ENCODE measurements at places on chromosomes 2 and 18. TPM values are rescaled to one million over a fixed set of nuclear protein-coding genes. Genes with fewer than 3 reads are reported as not detected.

DNA sequence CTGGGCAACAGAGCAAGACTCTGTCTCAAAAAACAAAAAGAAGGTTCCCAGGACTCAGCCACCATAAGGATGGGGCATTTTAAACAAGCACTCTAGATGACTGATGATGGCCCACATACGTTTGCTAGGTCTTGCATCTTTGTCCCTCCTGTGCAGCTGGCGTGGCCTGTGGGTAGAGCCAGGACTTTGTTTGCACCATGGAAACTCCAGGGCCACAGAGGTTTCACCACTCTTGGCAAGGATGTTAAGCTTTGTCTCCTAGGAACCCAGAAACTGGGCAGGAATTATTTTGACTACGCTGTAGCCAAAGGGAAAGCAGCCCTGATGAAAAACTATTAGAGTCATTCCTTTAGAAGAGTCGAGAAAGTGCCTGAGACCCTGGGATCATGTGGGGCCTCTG lies 75.3 kb upstream of the STPG4 start:
- DNase-seq, result no peak
- no peak overlapping the region for H3K27ac ChIP-seq
- no peak overlapping the region for H3K4me3 ChIP-seq
- H3K4me1 ChIP-seq, result no peaks in the 10 kb centered on the region

- H3K4me1 ChIP-seq, result no peaks in the 10 kb centered on the region
- no peak overlapping the region for H3K27ac ChIP-seq
- no peak for DNase-seq
- peaks cover under 1% of the 10 kb centered on the region for H3K36me3 ChIP-seq
- no peaks in the 10 kb centered on the region for H3K27me3 ChIP-seq
Observed at GRCh38 chr2:108825254-108825653, 38.7 kb downstream of the CCDC138 start.

- no peak overlapping the region for H3K4me3 ChIP-seq
- H3K4me1 ChIP-seq, result no peaks in the 10 kb centered on the region
- H3K36me3 ChIP-seq, result no peaks in the 10 kb centered on the region
- no peak for DNase-seq
- H3K27me3 ChIP-seq, result peaks cover 33% of the 10 kb centered on the region
Observed at GRCh38 chr2:120883607-120884440, 148.2 kb downstream of the GLI2 start.

DNA sequence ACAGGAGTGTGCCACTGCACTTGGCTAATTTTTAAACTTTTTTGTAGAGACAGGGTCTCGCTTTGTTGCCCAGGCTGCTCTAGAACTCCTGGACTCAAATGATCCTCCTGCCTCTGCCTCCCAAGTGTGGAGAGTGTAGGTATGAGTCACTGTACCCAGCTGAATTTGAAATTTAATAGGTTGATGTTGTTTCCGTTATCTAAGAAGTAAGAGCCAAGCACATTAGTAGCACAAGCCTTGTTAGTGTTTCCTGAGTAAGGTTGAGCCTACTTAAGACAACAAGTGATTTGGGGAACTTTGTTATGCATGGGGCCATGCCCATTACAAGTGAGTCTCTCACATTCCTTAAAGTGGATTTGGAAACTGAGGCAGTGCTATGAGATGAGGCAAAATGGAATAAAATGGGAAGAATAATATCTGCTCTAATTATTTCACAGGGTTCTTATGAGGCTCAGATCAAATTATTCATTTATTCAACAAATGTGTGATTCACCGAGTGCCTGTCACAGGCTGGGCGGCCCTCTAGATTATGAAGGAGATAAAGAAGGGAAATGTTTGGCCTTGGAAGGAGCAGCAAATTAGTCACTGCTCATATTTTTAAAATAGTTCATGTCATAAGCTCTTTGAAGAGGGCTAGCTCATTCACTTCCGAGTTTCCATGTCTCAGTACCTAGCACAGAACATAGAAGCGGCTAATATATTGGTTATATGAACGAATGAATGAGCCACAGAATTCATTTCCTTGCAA lies 217.2 kb downstream of the LDLRAD4 start:
- no peaks in the 10 kb centered on the region for H3K4me1 ChIP-seq
- no peak overlapping the region for H3K27ac ChIP-seq
- no peak overlapping the region for H3K4me3 ChIP-seq
- H3K27me3 ChIP-seq, result no peaks in the 10 kb centered on the region
- DNase-seq, result no peak
- no peaks in the 10 kb centered on the region for H3K36me3 ChIP-seq

DNA sequence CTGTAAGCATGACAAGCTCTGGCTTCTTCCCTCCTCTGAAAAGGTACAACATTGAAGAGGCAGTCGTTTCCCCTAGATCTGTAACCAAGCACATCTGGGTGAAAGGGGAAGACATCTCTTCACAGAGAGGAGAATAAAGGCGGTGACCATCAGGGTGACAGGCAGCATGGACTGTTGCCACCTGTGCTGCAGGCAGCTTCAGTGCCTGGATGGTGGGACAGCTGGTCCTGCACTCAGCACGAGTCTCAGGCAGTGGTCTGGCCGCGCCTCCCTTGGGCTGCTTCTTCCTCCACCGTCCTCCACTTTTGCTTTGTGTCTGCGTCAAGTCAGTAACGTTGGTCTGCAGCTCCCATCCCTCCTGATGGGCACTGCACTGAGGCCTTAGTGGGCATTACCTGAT lies 264.4 kb downstream of the NEDD4L start:
- peaks cover 2% of the 10 kb centered on the region for H3K36me3 ChIP-seq
- peaks cover 39% of the 10 kb centered on the region for H3K4me1 ChIP-seq
- no peak overlapping the region for H3K27ac ChIP-seq
- no peak overlapping the region for H3K4me3 ChIP-seq

DNA sequence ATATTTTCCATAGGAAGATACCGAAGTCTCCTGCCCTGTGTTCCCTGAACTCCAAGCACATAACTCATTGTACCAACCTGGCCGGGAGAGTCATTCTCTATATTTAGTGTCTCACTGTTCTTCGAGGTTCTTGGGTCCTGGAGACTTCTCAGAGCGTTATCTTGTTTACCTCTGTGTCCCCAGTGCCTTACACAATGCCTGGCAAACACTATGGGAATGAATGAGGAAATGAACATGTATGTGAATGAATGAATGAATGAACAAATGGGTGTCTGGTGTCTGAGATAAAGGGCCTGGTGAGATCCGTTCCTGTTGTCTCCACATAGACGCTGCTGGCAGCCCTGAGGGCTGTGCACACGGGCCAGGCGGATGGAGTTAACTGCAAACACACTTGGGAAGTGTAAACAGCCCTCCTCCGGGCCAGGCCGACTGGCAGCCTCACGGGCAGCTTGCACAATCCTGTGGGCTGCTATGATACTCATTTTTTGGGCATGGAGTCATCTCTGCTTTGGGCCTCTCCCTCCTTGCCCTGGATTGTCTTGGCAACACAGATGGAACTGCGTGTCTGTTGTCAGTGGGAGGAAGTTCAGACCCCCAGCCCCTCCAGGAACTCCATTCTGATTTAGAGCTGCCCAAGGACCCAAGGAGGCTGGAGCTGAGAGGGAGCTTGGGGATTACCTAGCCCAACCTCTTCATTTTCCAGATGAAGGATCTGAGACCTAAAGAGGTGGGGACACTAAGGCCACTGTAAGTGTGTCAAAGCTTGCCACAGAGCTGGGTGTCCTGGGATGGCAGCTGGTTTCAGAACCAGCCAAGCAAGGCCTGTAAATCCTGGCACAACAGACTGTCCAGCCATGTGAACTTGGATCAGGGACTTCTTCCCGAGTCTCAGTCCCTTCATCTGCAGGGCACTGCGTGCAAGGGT lies 124.4 kb downstream of the INHBB start:
- H3K4me1 ChIP-seq, result peaks cover 39% of the 10 kb centered on the region
- H3K27ac ChIP-seq, result peak overlapping the region; percentile 79
- peak; percentile 63 for DNase-seq

DNA sequence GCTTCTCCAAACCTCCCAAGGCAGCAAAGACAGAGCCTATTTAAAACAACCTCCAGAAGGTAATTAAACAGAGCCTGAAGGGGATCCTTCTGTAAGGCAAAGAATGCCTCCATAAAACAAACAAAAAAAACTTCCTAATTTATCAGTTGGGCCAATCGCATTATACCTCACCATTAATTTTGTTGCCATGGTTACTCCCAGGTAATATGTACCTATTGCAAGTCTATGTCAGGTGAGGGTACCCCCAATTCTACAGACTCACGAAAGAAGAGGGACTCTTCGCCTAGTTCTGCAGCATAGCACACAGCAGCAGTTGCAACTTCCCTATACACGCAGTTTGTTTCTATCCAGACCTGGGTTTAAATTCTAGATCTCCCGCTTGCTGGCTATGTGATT lies 38.8 kb downstream of the SFXN5 start:
- DNase-seq, result no peak
- no peaks in the 10 kb centered on the region for H3K4me1 ChIP-seq
- H3K27me3 ChIP-seq, result no peaks in the 10 kb centered on the region

DNA sequence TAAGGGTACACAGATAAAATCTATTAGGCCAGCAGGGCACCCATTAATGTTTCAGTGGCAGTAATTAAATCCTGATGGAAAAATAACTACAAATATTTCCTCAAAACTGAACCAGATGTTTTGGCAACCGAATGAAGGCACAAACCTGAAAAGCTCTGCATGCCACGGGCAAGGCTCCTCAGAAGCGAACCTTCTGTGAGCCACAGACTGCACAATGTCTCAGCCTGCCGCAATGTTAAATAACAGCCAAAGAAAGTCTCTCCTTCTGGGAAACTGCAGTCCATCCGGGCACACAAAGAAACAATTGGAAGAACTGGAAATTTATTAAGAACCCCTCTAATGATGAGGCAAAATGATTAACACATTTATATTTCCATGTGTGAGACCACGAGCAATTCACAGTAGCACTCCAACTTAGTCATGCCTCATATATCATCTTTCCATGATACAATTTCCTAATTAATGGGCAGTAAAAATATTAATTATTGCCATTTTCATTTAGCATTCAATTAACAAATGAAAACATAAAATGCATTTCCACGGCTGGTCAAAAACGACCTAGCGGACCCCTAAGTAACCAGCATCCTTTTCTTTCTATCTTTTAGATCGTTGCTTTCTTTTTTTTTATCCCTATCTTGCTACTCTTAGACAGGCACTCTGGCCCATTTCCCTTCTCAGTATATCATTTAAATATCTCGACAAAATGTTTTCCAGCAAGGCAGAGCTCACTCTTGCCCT lies 237.5 kb downstream of the EPHA4 start:
- no peak overlapping the region for H3K27ac ChIP-seq
- H3K4me1 ChIP-seq, result no peaks in the 10 kb centered on the region
- no peaks in the 10 kb centered on the region for H3K27me3 ChIP-seq
- DNase-seq, result no peak
- H3K4me3 ChIP-seq, result no peak overlapping the region
- no peaks in the 10 kb centered on the region for H3K36me3 ChIP-seq

DNA sequence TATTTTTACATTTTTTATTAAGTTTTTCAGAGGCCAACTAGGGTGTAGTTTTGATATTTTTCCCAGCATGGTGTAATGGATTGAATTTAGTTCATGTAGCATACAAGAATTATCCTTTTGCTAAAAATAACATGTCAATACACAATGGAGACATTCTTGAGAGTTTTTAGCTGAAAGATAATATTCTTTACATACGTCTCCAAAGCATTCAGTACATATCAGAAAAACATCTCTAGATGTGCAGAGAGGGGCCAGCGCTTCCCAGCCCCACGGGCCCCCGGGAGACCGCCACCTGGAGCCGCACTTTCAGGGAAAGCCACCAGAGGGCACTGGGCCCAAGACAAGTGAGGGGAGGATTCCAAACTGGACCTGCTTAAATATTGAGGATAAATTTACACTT lies 499.4 kb downstream of the GALR1 start:
- H3K4me3 ChIP-seq, result no peak overlapping the region
- H3K36me3 ChIP-seq, result no peaks in the 10 kb centered on the region
- H3K27me3 ChIP-seq, result no peaks in the 10 kb centered on the region
- H3K4me1 ChIP-seq, result no peaks in the 10 kb centered on the region
- DNase-seq, result no peak

DNA sequence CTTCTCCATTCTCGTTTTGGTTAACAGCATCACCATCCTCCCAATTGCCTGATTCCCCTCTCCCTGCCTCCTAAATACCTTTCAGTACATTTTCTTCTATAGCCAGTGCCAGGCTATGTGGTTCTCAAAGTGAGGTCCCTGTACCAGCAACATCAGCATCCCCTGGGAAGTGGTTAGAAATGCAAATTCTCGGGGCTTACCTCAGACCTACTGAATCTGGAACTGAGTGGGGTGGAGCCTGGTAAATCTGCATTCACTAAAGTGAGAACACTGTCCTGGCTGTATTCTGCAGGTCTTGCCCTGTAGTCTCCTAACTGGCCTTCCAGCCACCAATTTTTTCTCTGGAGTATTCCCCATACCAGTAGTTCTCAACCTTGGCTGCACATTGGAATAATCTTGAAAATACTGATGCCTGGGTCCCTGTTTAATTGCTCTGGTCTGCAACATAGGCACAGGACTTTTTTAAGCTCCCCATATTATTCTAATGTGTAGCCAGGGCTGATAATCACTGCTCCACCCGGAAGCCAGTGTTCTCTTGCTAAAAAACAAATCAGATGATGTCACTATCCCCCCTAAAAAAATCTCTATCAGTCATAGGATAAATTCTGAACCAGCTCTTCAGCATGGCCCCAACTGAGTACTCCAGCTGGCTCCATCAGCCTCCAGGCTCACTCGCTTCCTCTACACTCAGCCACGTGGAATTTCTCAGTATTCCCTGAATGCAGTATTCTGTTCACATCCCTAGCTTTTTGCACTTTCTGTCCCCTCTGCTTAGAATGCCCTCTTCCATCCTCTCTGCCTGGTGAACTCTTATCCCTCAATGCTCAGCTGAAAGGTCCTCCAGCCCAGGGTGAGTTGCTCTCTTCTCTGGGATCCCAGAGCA lies 98.4 kb downstream of the CDK15 start:
- no peaks in the 10 kb centered on the region for H3K27me3 ChIP-seq
- peaks cover 3% of the 10 kb centered on the region for H3K4me1 ChIP-seq
- H3K27ac ChIP-seq, result no peak overlapping the region
- no peaks in the 10 kb centered on the region for H3K36me3 ChIP-seq

- no peak overlapping the region for H3K4me3 ChIP-seq
- no peaks in the 10 kb centered on the region for H3K27me3 ChIP-seq
- no peak for DNase-seq
- H3K27ac ChIP-seq, result no peak overlapping the region
- no peaks in the 10 kb centered on the region for H3K4me1 ChIP-seq
Observed at GRCh38 chr2:127187831-127188230, 32.3 kb downstream of the CYP27C1 start.

GRCh38 chr2:196105951-196106350 lies 37.3 kb upstream of the DNAH7 start:
- no peaks in the 10 kb centered on the region for H3K27me3 ChIP-seq
- no peak for DNase-seq
- no peaks in the 10 kb centered on the region for H3K36me3 ChIP-seq
- H3K4me1 ChIP-seq, result no peaks in the 10 kb centered on the region
- no peak overlapping the region for H3K4me3 ChIP-seq

Gene ANKRD30B
- not detected for polyA plus RNA-seq

Gene CHST9
- 0.03 TPM for polyA plus RNA-seq

Gene FBLN7
- polyA plus RNA-seq, result 0.12 TPM

Gene SLC35F5
- polyA plus RNA-seq, result 40.6 TPM

Gene LOXHD1
- polyA plus RNA-seq, result not detected

Gene GPR45
- not detected for polyA plus RNA-seq

Gene CYP27A1
- polyA plus RNA-seq, result 0.27 TPM

Gene CFAP65
- not detected for polyA plus RNA-seq
